Testis (tissue), 5 donors: ENCODE measurements at places on chromosomes 2 and 18.

DNA sequence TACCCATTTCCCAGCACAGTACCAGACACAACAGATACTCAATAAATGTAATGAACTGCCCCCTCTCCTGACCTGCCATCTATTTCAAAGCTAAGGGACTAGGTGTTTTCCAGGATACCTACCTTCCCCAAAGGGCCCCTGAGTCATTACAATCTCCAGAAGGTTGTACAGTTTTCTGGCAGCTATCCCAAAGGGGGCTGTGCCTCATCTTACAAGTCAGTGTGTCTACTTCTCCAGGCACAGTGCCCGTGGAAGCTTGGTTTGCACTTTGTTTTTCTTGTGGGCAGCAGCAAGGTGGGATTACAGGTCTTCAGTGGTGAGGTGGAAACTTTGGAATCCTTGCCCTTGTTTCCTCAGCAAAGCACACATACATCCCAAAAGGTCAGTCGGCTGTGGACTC, 62.8 kb upstream of the CYP26B1 start:
- no peak overlapping the region for H3K27ac ChIP-seq
- no peaks in the 10 kb centered on the region for H3K36me3 ChIP-seq
- H3K4me3 ChIP-seq: no peak overlapping the region
- peaks cover 3% of the 10 kb centered on the region for H3K4me1 ChIP-seq
- no peak for DNase-seq

GRCh38 chr2:673615-674320, 3.4 kb downstream of the TMEM18 start:
- no peaks in the 10 kb centered on the region for H3K27me3 ChIP-seq
- no peak overlapping the region for H3K4me3 ChIP-seq
- no peak overlapping the region for H3K27ac ChIP-seq
- DNase-seq: no peak

- DNase-seq: no peak
- H3K27me3 ChIP-seq: no peaks in the 10 kb centered on the region
- H3K36me3 ChIP-seq: no peaks in the 10 kb centered on the region
These were observed 41.5 kb upstream of the OTOS start for GRCh38 chr2:240182001-240182400.

DNA sequence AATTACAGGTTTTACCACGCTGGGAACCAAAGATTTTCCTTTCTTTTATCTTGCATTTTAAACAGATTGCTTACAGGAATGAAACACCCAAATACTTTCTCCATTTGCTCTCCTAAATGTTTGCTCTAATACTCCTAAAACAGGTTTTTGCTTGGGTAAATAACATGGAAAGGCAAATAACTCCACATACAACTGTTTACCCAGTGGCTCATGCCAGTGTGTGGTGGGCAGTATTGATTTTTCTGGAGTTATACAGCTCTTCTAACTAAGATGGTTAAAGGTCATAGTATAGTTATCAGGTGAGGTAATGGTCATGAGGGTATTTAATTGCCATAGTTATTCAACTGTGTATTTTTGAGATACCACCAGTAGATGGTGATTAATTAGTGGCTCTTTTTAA, 61.2 kb upstream of the RAB27B start:
- H3K4me3 ChIP-seq: no peak overlapping the region
- H3K27me3 ChIP-seq: no peaks in the 10 kb centered on the region
- no peaks in the 10 kb centered on the region for H3K36me3 ChIP-seq
- H3K27ac ChIP-seq: no peak overlapping the region
- no peaks in the 10 kb centered on the region for H3K4me1 ChIP-seq

DNA sequence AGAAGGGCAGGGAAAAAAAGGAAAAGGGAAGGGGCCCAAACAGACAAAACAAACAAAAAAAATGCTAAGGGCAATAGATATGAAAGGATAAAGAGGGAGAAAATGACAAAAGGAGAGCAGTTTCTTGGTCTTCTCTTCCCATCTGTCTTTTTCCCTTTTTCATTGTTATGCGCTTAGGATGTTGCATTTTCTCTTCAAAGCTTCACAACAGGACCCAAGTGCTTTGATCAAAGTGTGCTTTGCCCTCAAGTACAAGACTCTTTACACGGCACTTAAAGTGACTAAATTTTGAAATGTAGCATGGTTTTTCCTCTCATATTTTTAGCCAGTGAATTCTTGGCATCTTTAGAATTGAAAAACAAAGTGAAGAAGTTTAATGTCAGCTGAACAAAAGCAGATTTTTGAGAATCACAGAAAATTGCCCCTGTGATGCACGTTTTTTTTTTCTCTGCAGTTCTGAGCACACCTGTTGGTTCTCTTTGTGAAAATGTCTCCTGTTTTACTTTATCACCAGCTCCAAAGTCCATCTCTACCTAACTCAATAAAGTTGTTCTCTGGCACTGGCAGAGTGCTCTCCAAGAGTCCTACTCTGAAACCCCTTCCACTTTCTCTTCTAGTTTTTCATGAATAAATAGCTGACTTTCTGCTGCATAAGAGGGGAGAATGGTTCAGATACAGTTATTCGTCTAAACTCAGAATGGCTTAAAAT, 126.6 kb downstream of the KCNH7 start:
- no peak for DNase-seq
- no peak overlapping the region for H3K27ac ChIP-seq
- no peaks in the 10 kb centered on the region for H3K4me1 ChIP-seq
- H3K27me3 ChIP-seq: no peaks in the 10 kb centered on the region
- no peaks in the 10 kb centered on the region for H3K36me3 ChIP-seq
- H3K4me3 ChIP-seq: no peak overlapping the region

DNA sequence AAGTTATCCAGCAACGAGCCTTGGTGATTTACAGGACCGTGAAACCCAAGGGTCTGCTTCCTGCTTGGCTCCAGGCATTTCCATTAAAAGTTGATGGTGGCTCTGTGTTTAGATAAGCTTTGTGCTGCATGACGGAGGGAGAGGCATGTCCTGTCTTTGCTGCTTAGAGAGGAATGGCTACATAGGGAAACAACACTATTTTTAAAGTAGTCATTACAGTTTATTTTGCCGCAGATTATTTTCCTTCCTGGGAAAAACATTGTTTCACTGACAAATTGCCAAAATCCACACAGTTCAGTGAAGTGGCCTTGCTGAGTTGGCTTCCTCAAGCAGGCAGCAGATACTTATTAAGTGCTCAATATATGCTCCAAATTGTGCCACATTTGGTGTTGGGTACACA, 98.5 kb downstream of the THSD7B start:
- no peaks in the 10 kb centered on the region for H3K27me3 ChIP-seq
- DNase-seq: no peak
- H3K4me1 ChIP-seq: no peaks in the 10 kb centered on the region
- H3K27ac ChIP-seq: no peak overlapping the region

DNA sequence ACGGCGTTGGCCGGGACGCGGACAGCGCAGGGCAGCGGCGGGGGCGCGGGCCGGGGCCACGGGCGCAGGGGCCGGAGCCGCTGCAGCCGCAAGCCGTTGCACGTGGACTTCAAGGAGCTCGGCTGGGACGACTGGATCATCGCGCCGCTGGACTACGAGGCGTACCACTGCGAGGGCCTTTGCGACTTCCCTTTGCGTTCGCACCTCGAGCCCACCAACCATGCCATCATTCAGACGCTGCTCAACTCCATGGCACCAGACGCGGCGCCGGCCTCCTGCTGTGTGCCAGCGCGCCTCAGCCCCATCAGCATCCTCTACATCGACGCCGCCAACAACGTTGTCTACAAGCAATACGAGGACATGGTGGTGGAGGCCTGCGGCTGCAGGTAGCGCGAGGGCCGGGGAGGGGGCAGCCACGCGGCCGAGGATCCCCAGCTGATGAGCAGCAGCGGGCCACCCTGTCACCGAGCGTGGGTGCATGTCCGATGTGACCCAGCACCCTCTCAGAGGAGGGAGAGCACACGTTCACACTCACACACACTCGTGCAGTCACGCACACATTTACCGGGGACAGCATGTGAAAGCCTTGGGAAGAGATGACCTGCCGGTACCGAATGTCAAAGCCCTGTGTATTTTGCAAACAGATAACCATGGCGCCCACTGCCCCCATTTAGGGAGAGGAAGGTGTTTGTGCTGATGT, 4.2 kb downstream of the GDF7 start:
- H3K36me3 ChIP-seq: no peaks in the 10 kb centered on the region
- H3K27ac ChIP-seq: no peak overlapping the region
- no peak for DNase-seq
- no peak overlapping the region for H3K4me3 ChIP-seq
- H3K4me1 ChIP-seq: peaks cover 11% of the 10 kb centered on the region
- H3K27me3 ChIP-seq: peaks cover 8% of the 10 kb centered on the region

DNA sequence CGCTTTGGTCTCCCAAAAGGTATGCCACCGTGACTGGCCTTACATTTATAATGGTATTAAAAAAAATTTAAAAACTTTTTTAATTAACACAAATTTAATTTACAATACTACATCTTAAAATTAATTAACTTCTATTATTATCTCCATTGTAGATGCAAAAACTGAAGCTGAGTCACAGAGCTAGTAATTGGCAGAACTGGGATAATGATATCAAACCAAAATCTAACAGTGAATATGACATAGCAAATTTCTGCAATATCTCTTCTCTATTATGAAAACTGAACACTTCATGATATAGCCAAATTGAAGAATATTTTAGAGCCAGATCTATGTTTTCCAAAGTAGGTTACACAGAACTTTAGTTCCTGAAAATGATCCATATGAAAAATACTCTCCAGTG, 66.4 kb upstream of the CHAC2 start:
- no peak overlapping the region for H3K4me3 ChIP-seq
- DNase-seq: no peak
- H3K27me3 ChIP-seq: no peaks in the 10 kb centered on the region
- H3K27ac ChIP-seq: no peak overlapping the region

DNA sequence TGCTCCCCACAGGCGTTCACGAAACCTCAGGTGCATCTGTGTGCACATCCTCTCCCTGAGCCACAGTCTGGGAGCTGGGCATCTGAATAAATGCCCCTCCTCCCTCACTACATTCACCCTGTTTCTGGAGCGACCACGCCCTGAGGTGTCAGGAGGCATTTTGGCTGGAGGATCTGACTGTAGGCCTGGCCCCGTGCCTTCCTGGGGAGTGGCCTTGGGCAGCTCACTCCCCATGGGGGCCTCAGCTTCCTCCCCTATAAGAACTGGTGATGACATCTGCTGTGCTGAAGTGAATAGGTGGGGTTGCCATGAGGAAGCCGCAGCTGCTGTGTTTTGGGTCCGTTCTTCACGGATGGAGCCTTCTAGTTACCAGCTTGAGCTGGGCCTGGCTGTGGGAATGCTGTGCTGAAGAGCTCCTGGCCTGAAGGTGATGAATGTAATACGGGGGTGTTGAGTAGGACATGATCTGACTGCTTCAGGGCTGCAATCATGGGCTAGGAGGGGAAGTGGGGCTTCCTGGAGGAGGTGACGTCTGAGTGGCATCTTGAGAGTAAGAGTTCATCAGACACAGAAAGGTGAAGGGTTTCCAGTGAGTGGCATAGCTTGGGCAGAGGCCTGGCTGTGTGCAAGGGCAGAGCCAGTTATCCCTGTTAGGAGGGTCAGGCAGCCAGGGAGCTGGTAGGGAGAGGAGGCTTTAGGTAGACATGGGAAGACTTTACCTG, 58.2 kb downstream of the GLI2 start:
- no peak for DNase-seq
- no peaks in the 10 kb centered on the region for H3K36me3 ChIP-seq
- no peaks in the 10 kb centered on the region for H3K27me3 ChIP-seq
- H3K4me1 ChIP-seq: peaks cover 8% of the 10 kb centered on the region

DNA sequence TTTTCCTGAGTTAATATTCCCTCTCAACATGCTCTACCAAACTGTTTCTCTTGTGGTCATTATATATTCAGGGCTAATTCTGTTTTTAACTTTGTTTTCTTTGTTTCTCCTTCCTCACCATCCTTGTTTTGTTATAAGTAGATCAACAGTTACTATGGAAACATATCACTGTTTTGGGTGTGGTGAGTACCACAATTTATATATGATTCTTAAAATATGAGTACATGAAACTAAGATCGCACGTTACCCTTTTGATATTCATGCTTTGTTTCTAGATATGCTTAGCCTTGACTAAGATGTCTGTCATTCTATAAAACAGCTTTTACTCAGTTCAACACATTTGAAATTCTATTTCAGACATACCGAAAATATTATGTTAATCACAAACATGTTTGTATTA, 232.3 kb upstream of the ITGA4 start:
- no peak overlapping the region for H3K4me3 ChIP-seq
- no peak for DNase-seq
- H3K36me3 ChIP-seq: no peaks in the 10 kb centered on the region
- no peak overlapping the region for H3K27ac ChIP-seq

DNA sequence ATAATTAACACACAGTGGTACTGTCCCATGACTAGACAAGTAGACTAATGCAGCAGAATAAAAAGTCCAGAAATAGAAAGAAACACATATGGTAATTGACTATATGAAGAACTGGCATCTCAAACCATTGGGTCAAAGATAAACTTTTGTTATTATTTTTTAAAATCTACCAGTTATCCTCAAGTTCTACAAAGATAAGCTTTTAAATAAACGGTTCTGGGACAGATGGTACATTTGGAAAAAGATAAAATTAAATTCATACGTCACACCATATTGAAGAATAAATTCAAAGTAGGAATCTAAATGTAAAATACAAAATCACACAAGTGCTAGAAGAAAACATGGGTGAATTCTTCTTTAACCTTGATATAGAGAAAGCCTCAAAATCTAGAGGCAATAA, 37.6 kb upstream of the PLEKHM3 start:
- no peaks in the 10 kb centered on the region for H3K4me1 ChIP-seq
- DNase-seq: no peak
- no peak overlapping the region for H3K4me3 ChIP-seq
- no peaks in the 10 kb centered on the region for H3K36me3 ChIP-seq

DNA sequence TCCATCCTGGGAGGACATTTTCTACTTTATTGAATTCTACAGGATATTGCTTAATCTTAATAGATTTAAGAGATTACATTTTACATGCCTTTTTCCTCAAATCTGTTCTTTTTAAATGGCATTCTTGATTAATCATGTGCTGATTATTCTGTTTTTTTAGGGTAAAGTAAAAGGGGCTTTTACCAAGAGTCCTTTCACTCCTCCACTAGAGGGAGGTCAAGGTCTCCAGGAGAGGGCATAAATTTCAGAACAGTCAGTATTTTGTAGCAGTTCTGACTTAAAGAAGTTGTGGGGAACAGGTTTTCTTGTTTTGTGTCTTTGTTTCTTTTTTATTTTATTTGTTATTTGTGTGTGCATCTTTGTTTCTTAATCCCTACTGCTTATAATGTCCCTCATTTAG, 25.4 kb downstream of the WDR75 start:
- no peak overlapping the region for H3K27ac ChIP-seq
- H3K27me3 ChIP-seq: no peaks in the 10 kb centered on the region
- no peak for DNase-seq
- no peak overlapping the region for H3K4me3 ChIP-seq
- peaks cover 3% of the 10 kb centered on the region for H3K36me3 ChIP-seq

- no peaks in the 10 kb centered on the region for H3K27me3 ChIP-seq
- no peak overlapping the region for H3K4me3 ChIP-seq
- no peaks in the 10 kb centered on the region for H3K4me1 ChIP-seq
These were observed 198.2 kb downstream of the DLGAP1 start for GRCh38 chr18:4256766-4257417.

GRCh38 chr2:18924886-18925285, 335.5 kb upstream of the NT5C1B start:
- no peak overlapping the region for H3K27ac ChIP-seq
- H3K4me1 ChIP-seq: no peaks in the 10 kb centered on the region
- H3K27me3 ChIP-seq: no peaks in the 10 kb centered on the region
- no peak for DNase-seq
